ENCODE measurements at places on chromosomes 13 and 19. TPM values are rescaled to one million over a fixed set of nuclear protein-coding genes. Genes with fewer than 3 reads are reported as not detected.

DNA sequence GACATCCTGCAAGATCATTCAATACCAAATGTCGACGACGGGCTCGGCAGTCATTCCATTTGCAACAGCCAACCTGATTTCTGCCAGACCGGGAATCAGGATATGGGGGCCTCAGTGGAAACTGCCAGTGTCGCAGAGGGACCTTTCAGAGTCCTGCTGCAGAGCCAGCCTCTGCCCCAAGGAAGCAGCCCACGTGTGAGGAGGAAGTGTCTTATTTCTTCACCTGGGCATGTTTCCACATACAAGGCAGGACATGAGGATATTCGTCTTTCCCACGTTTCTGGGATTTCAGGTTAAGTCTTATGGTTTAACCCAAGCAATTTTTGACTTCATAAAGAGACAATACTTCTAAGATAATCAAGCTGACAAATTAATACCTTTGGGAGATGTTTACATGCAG, 69.9 kb downstream of the ABCC4 start:
- no peak for DNase-seq

GRCh38 chr13:102702965-102703725, 8.3 kb upstream of the METTL21C start:
- no peak for DNase-seq

Gene ZNF284
- 1.7 TPM for total RNA-seq

Gene ADGRE2
- 0.87 TPM for total RNA-seq

DNA sequence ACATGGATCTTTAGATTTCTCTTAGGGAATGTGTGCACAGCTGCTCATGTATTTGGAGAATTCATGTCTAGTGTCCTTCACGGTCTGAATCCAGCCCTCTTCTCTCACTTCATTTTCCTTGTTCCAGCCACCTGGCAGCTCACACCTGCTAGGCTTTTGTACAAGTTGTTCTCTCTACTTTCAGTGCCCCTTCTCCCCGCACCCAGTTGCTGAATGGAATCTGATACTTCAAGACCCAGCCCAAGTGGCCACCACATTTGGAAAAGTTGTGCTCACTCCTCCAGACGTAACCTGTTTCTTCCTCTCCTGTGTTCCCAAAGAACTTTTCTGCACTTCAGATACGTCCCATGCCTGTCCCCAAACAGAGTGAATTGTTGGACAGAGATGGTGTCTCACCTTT, 235.6 kb downstream of the SHISA2 start:
- DNase-seq = no peak

GRCh38 chr13:98239162-98240076, 62.4 kb upstream of the RNF113B start:
- DNase-seq = no peak

DNA sequence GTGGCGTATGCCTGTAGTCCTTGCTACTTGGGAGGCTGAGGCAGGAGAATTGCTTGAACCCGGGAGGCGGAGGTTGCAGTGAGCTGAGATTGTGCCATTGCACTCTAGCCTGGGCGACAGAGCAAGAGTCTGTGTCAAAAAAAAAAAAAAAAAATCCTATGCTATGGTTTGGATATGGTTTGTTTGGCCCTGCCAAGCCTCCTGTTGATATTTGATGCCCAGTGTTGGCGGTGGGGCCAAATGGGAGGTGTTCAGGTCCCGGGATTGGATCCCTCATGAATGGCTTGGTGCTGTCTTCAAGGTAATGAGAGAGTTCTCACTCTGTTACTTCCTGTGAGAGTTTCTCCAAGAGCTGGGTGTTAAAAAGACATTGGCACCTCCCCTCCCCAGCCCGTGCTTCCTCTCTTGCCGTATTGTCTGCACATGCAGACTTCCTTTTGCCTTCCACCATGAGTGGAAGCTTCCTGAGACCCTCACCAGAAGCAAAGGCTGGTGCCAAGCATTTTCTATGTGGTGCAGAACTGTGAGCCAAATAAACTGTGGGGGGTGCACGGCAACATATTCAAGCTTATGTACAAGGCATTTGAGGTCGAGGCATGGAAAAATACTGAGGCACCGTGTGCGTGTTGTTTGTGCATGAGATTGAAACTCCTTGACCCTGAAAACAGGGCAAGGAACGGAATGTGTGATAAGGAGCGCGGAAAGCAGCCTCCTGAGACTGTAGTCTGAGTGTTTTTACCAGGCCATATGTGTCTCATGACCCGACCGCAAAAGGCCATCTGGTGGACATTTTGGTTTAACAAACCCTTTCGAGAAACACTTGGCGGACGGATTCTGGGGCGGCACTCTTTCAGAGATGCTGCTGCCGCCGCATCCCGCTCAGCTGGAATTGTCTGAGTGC, 7.3 kb downstream of the SIGLEC9 start:
- DNase-seq = peak; percentile 78

DNA sequence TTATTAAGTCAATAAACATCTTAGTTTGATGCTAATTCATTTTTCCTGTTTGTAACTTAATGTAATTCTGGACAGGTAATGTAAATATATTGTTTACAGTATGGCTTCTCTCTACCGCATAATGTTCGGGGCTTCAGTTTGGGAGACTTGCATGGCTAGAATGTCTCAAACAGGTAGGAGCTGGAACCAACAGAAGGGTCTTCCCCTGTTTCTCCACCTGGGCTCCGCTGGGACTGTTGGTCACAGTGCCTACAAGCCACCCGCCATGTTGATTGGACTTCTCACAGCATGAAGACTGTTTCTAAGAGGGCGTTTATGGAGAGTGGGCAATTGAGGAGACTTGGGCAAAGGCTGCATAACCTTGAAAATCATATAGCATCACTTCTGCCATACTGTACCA, 148.6 kb downstream of the UFM1 start:
- DNase-seq = no peak

Gene CLPTM1
- total RNA-seq = 90.1 TPM

- DNase-seq = no peak
Observed at GRCh38 chr13:48564056-48564455, 31.2 kb upstream of the RCBTB2 start.

GRCh38 chr19:38727868-38728660, 16.2 kb downstream of the CAPN12 start:
- DNase-seq = no peak

GRCh38 chr19:9720541-9720940, 45.6 kb upstream of the ZNF562 start:
- DNase-seq = no peak

DNA sequence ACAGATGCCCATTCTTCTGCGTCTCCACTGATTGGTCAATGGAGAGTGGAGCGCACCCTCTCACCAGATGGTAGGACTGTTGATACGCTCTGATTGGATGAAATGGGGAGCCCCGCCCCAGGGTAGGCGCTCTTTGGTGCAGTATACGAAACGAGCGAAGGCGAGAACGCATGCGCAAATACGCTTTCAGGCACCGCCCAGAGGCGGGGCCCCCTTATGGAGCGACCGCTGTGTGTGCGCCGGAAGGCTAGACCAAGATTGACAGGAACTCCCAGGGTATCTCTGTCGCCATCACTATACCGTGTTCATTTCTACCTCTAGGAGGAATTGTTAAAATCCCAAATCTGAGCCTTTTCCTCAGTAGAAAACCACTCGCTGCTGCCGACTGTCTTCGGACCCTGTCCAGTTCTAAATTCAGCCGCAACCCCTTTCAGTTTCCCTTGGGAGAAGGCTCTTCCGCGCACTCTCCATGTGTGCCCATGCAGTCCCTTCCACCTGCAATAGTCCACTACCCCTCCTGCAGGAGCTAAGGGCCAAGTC, 720 bp upstream of the HNRNPL start:
- DNase-seq = peak; percentile 99

Gene MISP
- not detected for total RNA-seq

DNA sequence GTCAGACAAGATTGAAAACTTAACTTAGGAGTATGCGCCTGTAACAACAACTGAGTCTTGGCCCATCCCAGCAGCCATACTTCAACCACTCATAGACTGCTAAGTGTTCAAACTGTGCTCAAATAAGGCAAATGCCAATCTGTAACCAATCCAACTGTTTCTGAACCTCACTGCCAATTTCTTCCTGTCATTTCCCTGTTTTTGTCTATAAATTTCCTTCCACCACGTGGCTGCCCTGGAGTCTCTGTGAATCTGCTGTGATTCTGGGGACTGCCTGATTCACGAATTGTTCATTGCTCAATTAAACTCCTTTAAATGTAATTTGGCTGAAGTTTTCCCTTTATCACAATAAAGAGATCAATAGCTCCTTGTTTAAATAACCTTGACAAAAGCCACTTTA, 50.8 kb upstream of the FREM2 start:
- no peak for DNase-seq

- peak; percentile 50 for DNase-seq
Observed at GRCh38 chr13:109569958-109570711, 216.2 kb downstream of the IRS2 start.

Gene USHBP1
- 7.6 TPM for total RNA-seq

DNA sequence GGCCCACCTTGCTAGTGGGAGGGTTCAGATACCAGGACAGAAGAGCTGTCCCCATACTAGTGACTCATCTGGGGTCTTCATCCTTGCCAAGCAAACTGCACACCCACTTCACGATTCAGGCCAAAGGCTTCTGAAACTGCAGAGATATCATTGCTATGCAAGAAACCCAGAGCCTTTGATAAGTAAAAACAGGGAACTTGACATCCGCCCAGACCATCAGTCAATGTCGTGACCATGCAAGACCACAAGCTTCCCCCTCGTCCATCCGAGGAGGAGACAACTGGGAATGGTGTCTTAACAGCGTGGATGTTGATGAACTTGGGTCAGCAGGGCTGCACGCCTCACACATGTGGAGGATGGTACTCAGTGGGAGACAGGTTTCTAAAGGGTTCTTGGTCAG, 58.0 kb downstream of the ABCC4 start:
- no peak for DNase-seq

DNA sequence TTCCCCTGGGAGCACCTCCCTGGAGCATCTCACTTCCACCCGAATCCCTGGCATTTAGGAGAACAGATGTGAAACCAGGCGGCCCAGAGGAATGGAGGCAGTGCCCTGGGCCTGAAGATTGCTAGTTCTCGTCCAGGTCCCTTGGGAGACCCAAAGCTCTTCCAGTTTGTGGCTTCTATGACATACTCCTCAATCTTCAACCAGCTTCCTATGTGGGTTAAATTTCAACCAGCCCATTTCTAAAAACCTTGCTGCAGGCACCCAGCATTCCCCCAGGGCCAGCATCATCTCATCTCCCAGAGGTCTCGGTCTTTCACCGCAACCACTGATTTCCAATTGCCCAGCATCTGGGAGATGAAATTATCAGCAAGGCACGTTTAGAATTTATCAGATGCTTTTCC, 46.0 kb upstream of the STK24 start:
- no peak for DNase-seq

DNA sequence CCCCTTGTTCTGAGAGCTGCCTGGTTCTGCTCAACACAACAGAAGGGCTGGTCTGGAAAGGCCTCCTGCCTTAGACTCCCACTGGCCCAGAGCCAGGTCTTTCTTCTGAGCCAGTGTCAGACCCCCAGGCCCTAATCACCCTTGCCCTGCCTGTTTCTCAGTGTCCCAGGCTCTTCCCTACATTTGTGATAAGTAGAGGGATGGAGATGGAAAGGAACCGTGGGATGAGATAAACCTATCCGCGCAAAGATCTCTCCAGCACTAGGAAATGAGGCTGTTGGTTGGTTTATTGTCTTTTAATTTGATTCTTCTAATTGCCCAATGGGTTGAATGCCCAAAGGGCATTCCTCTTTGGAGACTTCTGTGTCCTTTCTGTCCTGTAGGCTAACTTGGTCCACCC, 470.0 kb downstream of the TSHZ3 start:
- no peak for DNase-seq

Gene PPP5C
- total RNA-seq = 77.3 TPM

GRCh38 chr19:50361290-50362029, 4.0 kb downstream of the NAPSA start:
- DNase-seq = no peak

DNA sequence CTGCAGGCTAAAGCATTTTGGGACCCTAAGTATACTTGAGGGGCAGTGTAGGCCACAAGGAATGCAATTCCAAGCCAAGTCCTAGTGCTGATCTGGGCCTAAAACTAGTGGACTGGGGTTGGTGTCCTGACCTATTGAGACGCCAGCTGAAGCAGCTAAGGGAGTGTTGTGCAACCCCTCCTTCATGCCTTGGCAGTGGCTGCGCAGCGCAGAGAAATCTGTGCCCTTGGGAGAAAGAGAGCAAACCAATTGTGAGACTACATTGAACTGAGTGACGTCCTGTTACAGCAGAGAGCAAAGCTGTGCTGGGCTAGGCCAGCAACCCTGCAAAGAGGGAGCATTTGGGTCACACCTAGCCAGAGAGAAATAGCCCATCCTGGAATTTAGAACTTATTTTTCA, 2715.0 kb upstream of the PCDH20 start:
- DNase-seq = peak; percentile 64

DNA sequence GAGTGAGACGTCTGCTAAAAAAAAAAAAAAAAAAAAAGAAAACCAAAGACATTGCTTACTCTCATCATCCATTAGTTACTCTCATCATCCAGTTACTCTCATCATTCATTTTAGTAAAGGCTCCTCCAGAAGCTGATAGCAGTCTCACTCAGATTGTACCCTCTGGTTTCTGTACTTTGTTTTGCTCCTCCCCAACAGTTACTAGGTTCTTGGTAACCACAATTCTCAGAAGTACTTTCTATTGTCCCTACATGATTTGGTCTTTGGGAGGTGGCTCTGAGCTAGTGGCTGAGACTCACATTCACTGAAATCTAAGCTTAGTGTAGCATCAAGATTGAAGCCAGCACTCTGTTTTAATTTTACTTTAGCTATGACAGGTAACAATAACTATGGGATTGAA, 14.3 kb downstream of the ERICH4 start:
- no peak for DNase-seq

DNA sequence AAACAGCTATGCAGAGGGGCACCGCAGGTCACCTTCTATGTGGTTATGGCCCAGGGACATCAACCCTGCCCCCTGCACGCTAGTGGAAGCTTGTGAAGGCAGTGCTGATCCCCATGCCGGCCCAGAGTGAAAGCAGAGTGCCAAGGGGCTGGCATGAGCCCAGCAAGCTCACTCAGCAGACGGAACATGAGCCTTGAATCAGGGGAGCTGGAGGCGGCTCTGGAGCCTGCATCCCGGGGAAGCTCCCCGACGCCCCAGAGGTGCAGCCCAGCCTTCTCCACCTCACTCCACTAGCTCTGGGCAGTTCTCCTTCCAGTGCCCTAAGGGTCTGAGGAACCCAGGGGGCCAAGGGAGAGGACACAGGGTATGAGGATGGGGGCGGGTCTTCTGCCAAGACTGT, 19.0 kb upstream of the ISYNA1 start:
- no peak for DNase-seq

GRCh38 chr13:102091231-102091630, 310.6 kb downstream of the FGF14 start:
- DNase-seq = no peak

GRCh38 chr19:19538061-19538784, at the start of gene CILP2:
Gene CILP2, plus strand, starts transcription at chr19:19538265. Its CDS starts 85 bp downstream, at chr19:19538350.
- DNase-seq = no peak

DNA sequence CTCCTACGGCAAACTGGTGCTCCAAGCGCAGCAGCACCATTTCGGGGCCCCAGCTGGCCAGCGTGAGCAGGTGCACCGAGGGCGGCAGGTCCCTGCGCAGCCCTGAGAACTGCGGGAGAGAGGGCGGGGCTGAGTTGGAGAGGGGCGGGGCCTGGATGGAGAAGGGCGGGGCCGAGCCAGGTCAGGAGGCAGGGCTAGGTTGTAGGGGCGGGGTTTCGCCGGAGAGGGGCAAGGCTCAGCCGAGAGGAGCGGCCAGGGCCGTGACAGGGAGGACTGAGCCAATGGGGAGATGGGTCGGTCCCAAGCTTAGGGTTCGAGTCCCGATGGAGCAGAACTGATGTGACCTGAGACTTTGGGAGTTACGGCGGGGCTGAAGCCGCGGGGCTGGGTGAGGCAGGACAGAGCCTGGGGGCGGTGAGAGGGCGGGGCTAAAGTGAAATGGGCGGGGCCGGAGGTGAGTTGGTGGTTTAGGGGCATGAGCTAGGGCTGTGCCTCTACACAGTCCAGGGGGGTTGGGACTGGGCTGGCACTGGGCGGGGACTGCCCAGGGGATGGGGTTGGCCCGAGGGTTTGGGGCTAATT, 19.0 kb downstream of the MAN2B1 start:
- DNase-seq = no peak
